Vagina (tissue), 2 donors: ENCODE measurements at places on chromosomes 1 and 21. TPM values are rescaled to one million over a fixed set of nuclear protein-coding genes. Genes with fewer than 3 reads are reported as not detected.

The MAP3K7CL gene
- 6.9 TPM for total RNA-seq

The KRTAP10-12 gene
- not detected for total RNA-seq

The AMY1B gene
- not detected for total RNA-seq

The LMO4 gene
- 53.8 TPM for total RNA-seq

The SPSB1 gene
- 40.0 TPM for total RNA-seq
